ENCODE measurements at places on chromosomes 3 and 15.

- DNase-seq, result no peak
Observed at GRCh38 chr15:90840954-90841353, 27.4 kb upstream of the FURIN start.

GRCh38 chr3:111610189-111610588 lies 15.0 kb upstream of the ZBED2 start:
- DNase-seq, result peak; percentile 48

DNA sequence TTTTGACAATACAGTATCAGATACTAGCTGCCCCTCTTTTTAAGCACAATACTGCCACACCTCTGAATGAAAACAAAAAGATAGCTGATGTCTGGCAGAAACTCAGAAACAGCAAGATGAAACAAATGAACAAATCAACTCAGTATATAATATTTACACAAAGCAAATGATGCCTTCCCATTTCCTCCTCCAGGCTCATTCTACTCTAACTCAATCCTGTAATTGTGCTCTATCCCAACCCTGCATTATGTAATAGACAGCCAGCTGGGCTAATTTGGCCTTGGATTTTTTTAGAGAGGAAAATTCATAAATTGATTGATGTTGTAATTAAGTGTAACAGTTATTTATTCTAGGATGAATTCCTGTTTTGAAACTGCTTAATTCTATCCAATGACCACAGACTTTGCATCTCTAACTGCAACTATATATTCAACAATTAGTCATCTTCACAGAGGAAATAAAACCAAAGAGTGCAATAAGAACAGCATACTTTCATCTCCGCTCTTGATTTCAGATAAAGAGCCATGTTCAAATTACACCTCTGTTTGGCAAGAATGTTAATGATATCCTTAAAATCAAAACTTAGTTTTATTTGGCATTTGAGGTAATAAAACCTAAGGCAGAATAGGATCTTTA lies 6.1 kb downstream of the ATG3 start:
- no peak for DNase-seq

DNA sequence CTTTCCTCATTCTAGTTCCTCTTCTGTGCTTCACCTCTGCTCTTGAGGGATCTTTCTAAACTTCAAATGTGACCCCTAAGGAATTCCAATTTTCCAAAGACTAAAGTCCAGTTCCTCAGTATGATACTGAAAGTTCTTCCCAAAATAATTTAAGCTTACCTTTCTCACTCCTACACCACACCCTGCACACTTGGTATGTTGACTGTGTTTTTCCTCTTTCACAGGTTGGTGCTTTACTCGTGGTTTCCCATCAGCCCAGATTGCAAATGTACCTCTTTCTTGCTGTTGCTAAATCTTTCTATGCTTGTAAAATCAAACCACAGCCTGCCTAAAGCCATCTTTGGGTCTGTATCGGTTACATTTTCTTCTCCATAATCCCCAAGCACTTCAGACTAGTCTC lies 30.5 kb upstream of the CLDN16 start:
- no peak for DNase-seq

- no peak for DNase-seq
Observed at GRCh38 chr3:12303534-12303933, 14.7 kb downstream of the PPARG start.

- no peak for DNase-seq
Observed at GRCh38 chr3:170869239-170869590, 780 bp downstream of the RPL22L1 start.

Data from effector memory CD4-positive, alpha-beta T cell (primary cell).